ENCODE measurements at places on chromosomes 16 and 17.

GRCh38 chr17:30170415-30170987, 53.9 kb downstream of the NSRP1 start:
- no peak for DNase-seq

GRCh38 chr16:50567651-50568050, 19.5 kb downstream of the NKD1 start:
- DNase-seq = no peak

DNA sequence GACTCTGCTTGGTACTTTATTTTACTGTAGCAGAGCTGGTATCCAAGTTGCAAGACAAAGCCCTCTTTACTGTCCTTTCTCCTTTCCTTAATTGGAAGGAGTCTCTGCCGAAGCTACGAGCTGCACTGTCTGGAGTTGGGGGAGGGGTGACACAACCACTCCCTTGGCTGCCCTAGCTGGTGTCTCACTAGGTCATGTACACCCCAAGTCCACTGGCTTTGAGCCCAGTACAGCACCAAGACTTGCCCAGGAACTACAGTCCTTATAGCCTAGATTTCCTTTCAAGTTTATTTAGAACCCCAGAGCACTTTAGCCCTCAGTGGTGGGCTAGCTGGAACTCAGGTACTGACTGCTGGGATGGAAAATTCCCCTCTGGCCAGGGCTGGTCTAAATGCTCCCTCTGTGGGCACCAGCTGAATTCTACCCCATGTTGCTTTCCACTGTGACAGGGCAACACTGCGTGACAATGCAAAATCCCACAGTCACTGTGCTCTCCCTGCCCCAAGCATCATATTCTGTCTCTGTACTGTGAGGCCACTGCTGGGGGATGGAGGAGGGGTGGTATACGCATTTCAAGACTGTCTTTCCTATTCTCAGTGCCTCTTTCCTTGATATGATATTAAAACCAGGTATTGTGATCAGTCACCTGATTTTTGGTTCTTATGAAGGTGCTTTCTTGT, 18.4 kb downstream of the EFCAB5 start:
- DNase-seq = no peak

DNA sequence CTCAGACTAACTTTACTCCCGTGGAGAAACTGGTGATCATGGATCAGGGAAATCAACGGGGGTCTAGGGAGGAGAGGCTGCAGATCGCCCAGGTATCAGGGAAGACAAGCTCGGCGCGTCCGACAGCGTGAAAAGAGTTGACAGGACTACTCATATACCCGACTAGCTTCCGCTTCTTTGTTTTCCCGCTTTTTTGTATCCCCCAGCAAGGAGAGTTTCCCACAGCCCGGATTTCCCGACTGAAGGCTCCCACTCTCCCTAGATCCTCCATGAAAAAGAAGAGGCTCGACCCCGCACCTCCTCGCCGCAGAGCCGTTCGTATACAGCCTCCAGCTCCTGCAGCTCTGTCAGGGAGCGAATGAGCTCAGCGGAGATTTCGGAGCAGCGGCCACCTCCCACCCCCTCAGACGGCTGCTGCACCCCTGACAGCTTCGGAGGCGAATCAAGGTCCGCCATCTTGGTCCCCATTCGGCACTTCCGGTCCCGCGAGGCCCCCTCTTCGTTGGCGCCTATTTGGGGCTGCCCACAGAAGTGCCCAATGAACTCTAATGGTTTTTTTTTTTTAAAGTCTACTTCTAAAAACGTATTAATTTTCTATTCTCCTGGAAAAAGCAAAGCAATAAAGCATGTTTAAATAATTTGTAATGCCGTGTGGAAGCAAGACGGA, at the start of gene COG4:
Gene COG4, minus strand, starts transcription at position 479 of the 667 bp plus-strand sequence. Its CDS starts 11 bp downstream, at position 468.
- peak; percentile 87 for DNase-seq

GRCh38 chr17:17824783-17825614, 11.8 kb downstream of the SREBF1 start:
- DNase-seq = no peak

- no peak for DNase-seq
These were observed 125.2 kb downstream of the C16orf78 start for GRCh38 chr16:49498666-49499413.

- DNase-seq = no peak
These were observed 860 bp downstream of the TIGD7 start for GRCh38 chr16:3304370-3304769.

- DNase-seq = no peak
These were observed 1.8 kb downstream of the CDH8 start for GRCh38 chr16:62034231-62035114.

DNA sequence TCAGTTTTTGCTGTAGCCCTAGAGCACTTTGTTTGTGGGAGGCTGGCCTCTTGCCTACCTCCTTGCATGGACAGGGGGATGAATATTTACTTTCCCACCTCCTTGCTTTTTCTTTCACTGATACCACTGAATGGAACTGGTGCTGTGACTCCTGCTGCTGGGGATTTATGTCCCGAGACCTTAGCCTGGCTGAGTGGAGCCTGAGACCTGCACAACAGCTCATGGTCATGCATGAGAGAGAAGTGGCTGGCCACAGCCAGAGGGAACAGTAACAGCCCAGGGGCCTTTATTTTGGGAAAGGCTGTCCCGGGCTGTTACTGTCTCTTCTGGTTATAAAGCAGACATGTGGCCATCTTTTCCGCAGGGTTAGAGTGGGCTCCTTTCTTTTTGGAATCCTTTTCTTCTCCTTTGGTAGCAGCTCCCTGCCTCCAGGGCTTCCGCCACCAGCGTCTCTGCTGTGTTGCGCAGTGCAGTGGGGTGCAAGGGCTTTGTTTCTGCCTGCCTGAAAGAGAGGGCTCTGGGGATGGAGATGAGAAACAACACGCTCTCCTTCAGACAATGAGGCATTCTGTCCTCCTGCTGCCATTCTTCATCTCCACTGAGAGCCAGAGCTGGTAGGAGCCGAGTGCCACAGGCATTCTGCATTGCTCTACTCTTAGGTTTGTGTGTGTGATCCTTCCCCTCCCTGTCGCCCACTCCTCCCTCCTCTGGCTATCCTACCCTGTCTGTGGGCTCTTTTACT, 14.5 kb downstream of the SNX11 start:
- no peak for DNase-seq

DNA sequence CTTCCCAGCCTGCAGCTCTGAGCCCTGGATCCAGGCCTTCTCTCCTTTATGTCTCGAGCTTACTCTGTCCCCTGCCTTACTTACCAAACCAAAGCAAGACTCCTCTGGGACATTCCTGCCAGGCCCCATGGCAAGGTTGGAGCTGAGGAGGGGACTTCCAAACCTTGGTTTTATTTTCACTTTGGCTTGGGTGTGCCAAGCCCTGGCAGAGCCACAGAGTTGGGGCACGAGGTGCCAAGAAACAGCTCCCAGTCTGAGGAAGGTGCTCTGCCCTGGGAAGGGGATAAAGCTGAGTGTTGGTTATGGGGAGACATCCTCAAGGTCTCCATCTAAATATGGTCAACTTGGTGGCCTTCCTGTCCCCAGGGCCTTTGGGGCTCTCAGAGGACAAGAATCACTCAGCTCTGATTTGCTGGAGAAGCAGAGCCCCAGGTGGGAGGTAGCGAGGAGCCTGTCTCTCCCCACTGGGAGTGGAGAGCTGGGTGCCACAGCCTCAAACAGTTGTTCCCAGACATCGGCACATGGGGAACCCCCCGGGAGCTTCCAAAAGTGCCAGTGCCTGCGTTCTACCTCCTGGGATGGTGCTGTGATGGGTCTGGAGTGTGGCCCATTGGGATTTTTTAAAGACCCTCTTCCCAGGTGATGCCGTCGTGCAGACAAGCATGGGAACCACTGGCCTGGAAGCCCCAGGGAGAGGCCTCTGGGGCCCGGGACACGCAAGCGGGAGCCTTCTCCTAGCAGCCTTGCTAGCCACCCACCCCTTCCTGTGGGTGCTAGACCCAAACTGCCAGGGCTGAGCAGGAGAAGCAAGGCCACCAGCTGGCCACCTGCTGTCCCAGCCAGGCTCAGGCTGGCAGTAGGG, 10.3 kb downstream of the NLRC5 start:
- DNase-seq = no peak

DNA sequence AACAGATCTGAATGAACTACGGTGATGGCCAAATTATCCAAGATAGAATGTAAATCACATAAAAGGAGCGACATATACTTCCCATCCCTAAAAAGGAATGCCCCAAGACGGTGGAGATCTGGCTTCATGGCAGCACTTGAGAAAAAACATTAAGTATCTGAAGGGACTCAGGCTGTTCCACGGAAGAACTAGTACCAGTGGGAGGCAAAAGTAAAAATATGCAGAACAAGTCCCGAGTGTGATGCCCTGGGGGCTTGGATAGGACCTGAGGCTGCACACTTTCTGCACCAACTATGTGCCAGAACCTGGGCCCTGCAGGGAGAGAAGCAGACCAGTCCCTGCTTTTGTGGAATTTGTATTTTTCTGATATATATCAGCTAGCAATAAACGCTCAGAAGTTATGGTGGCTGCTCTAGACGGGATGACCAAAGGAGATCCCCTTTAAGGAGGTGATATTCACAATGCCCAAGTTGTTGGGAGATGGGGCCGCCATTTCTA, 539 bp upstream of the CKLF start:
- no peak for DNase-seq

DNA sequence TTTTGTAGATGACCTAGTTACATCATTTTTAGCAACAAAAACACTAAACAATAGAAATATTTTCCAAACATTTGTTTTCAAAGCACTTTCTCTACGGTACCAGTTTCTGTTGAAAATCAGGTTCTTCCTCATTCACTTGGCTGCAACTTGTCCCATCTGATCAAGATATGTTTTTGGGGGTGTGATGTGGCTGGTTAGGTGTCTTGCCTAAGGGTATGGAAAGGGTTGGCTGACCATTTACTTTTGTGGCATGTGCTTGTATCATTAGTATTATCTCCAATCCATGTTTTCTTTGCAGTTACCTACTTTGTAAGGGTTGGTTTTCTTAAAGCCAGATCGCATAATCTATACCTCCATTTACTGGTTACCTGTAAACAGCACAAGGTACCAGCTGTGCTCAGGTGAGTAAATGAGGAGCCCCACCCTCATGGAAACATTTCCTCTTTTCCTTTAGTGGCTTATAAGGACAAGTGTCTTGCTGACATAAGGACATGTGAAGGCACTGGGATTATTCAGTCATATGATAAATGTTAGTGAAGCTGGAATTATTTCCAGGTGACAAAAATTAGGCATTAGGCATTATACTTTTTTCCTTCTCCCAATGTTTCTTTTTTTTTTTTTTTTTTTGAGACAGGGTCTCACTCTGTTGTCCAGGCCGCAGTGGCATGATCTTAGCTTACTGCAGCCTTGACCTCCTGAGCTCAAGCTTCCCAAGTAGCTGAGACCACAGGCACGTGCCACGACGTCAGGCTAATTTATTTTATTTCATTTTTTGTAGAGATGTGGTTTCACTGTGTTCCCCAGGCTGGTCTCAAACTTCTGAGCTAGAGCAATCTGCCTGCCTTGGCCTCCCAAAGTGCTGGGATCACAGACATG, 162.0 kb downstream of the CCDC182 start:
- DNase-seq = no peak

DNA sequence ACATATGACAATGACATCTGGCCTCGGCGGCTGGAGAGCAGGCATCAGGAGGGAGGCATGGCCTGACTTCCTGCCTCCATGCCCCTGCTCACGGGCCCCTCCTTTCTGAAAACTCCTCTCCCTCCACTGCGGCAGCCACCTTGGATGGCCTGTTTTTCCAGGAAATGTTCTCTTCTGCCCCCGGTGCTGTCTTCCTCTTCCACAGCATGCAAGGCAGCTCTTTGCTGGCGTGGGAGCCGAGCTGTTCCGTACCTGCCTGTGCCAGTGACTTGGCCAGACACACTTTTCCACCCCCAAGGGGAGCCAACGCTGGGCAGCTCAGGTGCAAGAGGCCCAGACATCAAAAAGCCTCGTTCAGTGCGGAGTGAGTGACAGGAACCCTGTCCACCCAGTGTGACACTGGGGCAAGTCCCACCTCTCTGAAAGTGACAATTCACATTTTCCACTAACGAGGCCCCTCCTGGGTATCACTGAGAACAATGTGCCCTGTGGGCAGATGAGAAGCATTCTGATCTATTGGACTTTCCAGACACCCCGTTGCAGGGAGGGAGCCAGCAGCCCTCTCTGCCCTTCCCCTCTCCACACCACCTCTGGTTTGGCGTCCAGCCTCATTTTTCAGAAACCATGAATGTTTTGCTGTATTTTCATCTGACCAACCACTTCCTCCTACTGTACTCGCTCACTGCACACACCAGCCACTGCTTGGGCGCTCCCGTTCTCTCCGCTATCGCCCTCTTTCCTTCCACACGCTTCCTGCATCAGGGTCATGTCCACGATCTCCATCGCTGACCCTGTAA, 31.2 kb downstream of the NSMCE1 start:
- no peak for DNase-seq

GRCh38 chr17:38742411-38743308, 5.5 kb downstream of the PCGF2 start:
- peak; percentile 61 for DNase-seq

GRCh38 chr17:82281502-82282238, 8.2 kb upstream of the CSNK1D start:
- peak; percentile 83 for DNase-seq
